ENCODE measurements at places on chromosomes 2 and 18.

DNA sequence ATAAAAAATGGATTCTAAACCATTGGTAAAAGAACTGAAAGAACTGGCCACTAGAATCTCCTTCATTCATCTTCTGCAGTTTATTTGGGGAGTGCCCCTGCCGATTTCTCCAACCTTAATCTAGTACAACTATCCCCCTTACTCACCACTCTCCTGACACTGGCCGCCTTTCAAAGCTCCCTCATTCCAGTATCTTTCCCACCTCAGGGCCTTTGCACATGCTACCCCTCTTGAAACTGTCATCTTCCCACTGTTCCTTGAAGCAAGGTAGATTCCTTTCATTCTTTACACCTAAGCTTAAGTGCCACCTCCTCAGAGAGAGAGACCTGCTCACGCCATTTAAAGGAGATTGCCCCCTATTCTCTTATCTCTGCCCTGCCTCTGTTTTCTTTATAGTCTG is 147.9 kb downstream of the MCFD2 start:
- no peak for DNase-seq

GRCh38 chr2:204027091-204027490 is 90.5 kb downstream of the ICOS start:
- DNase-seq, result peak; percentile 73

DNA sequence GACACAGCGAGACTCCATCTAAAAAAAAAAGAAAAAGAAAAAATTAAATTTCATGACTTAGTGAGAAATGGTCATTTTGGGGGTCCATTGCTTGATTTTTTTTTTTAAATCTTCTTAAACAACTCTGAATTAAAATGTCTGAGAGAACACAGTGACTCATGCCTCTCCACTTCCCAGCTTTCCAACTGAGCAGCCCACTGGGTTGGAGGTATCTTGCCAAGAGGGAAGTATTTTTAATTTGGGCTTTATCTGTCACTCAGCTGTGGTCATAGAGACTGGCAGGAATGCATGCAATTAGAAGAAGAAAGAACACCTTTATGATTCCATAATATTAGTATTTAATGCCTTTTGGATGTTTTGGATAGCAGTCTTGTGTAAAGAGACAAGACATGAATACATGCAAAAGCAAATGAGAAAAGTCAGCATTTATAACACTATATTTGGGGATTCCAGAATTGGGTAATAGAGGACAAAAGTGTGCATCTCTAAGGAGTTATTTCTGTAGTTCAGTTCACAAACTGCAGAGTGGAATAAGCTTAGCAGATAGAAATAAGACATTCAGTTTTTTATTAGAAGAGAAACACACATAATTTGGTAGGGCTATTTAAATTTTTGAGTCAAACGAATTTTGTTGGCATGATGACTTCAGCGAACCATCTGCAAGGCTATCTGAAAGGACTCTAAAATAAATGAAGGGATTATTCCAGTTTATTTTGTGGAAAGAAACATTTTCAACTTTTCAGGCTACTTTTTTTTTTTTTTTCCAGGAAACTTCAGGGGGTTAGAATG is 254.8 kb downstream of the TGIF1 start:
- DNase-seq, result no peak

DNA sequence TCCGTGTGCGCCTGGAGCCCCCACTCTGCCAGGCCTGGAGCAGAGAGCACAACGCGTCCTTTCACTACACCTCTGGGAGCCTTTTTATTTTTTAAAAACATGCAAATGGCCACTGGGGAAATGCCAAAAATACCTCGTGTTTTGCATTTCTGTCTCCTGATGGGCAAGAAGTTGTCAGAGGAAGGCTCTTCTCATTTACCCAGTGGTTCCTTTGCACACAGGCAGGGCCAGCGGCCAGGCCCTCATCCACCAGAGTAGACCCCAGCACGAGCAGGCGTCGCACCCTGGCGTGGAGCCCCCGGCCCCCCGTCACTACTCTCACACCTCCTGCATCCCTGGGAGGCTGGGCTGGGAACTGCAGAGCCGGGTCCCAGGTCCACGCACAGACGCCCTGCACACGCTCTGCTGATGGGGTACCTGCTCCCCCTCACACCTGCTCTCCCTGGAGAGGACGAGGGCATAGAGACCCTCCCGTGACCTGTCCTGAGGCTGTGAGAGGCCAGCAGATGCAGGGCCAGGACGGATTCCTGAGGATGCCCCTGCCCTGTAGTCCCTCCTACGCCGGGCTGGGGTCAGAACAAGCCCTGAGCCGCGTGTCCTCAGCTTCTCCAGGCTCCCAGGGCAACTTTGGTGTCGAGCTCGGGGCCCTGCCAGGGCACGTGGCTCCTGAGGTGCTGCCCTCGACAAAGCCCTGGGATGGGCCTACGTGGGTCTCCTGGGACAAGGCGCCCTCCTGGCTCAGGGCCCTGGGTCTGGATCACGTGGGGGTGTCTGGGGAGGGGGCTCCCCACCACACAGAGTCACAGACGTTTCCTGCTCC is 65.0 kb downstream of the NFATC1 start:
- no peak for DNase-seq

DNA sequence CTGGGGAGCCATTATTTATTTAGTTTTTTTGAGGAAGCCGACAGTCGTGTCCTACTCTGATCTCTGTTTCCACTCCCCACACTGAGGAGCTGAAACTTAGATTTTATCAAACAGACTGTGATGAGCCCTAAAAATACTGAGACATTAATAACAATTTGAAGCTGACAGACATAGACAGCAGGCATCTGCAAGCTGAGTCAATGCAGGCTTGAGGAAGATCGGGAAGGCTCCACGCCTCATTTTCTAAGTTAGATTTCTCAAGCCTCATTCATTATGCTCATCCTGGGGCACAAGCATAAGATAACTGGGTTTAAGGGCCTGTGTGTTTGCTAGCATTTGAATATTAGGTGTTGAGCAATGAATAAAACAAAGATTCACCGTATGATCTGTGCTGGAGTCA is 26.3 kb downstream of the EFR3B start:
- no peak for DNase-seq

DNA sequence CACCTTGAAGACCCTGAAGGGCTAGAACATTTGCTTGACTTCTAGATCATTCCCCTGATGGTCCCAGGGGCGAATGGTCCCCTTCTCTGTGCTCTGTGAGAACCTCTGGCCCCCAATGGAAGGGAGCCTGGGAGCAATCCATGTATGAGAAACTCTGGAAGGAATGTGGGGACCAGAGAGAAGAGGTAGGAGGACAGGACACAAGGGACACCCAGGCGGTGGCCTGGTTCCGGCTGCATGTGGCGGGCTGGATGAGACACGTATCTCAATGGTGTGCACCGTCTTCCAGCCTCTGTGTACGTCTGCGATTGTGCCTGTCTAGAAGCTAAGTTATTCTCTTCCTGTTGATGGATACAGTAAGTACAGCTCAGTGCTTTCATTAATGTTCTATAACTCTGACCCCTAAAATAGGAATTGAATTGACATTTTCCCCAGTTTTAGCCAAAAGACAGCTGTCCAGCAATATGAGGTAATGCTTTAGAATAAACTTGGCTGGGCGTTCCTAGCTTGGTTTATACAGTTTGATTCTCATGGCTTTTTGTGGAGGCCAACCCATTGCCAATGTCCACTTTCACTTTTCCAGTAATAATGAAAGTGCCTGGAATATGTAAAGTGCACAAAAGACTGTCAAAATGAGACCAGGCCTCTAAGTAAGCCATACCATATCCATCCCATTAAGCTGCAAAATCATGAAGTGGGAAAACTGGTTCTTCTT is 30.1 kb upstream of the COPS8 start:
- no peak for DNase-seq

DNA sequence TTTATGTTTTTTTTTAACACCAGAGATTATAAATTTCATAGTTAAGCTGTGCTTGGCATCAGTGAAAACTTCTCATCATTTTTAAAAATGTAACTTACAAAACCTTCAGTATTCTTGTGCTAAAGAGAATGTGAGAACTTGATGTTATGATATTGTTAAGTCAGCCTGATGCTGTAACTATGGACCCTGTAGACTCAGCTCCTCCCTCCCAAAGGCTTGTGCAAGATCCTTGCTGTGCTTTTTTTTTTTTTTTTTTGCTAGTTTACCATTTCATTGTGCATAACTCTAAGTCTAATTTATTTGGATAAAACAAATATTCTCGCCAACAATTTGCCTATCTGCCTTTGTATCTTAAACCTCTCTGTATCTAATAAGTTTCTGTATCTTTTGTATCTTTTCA is 12.9 kb upstream of the TFPI start:
- DNase-seq, result no peak

GRCh38 chr2:96403481-96403880 is 67.9 kb downstream of the NCAPH start:
- DNase-seq, result no peak

DNA sequence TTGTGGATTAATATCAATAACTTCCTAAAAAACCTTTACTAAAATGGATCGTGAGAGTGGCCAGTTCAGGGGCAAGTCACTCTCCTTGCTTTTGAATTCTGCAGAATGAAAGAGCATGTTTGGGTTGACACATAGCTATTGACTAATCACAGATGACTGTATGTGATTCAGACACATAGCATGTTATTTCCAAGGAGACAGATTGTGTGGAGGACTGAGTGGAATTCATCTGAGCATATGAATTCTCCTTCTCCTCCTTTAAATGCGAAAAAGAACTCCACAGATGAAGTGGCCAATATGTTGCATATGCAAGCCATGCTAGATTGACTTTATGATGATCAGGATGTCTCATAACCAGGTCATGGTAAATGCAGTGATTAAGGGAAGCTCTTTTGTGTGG is 249.4 kb upstream of the FAM98A start:
- peak; percentile 40 for DNase-seq

GRCh38 chr2:109623297-109623696 is 9.1 kb downstream of the SOWAHC start:
- no peak for DNase-seq

- no peak for DNase-seq
Measured at GRCh38 chr2:85913884-85914881, 25.4 kb upstream of the ST3GAL5 start.

DNA sequence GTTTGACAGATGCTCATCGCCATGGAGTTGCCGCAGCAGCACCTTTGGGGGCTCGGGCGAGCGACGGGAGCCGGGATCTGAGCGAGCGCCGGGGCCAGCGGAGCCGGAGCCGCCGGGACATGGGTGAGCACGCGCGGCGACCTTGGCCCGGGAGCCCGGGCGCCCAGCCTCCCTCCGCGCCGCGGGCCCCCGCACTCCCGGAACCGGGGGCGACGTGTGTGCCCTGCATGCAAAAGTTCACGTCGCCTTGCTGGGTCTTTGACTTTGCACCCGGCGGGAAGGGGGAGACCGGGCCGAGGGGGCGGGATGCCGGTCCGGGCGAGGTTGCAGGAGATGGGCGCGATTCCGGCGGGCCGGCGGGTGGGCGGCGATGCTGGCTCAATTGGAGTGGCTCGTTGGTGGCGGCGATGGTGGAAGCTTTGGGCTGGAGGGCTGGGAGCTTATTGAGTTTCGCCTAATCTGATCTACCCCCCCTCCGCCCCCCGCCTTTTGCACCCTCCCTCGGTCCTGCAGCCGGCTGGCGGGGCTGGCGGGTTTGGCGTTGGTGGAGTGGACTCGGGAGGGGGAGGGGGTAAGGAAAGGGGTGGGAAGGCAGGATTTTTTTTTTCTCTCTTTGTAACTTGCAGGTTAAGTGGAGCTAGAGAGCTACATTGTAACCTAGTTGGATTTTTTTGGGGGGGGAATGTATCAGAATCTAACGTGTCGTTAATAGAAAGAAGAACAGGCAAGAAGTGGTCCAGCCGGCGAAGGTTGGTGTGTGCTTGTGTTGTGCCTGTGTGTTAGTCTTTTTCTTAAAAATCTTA is at the start of gene SETBP1:
Gene SETBP1 (plus strand): TSS at position 616 of the 803 bp plus-strand sequence. CDS start 20,459 bp downstream, outside the sequence.
- no peak for DNase-seq

- DNase-seq, result no peak
Measured at GRCh38 chr2:105454801-105455485, 56.1 kb upstream of the FHL2 start.

- no peak for DNase-seq
Measured at GRCh38 chr18:45384962-45385315, 230.3 kb upstream of the SLC14A2 start.

Measured in kidney capillary endothelial cell (primary cell).